ENCODE measurements at places on chromosomes 7 and 10. TPM values are rescaled to one million over a fixed set of nuclear protein-coding genes. Genes with fewer than 3 reads are reported as not detected.

Gene FAM25A
- polyA plus RNA-seq: not detected

DNA sequence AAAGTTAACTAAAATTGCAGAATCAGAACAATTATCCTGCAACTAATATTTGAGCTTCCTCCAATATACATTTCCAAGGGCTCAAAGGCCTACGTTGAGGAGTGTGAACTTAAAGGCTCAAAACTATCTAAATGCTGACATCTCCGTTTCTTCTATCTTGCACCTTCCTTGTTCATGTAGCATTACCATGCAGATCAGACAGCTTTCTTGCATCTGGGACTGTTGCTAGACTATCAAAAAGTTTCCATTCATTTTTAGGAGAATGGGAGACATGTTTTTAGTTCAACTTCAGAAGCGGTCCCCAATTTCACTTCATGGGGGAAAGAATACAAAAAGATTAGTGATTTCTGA lies 2.9 kb downstream of the ANKRD1 start:
- DNase-seq: no peak

GRCh38 chr7:106381252-106381651 lies 96.5 kb upstream of the NAMPT start:
- DNase-seq: no peak

Gene OR2A5
- polyA plus RNA-seq: not detected

Gene OGA
- polyA plus RNA-seq: 82.6 TPM

- DNase-seq: no peak
Measured at GRCh38 chr7:85719981-85720953, 533.4 kb upstream of the SEMA3D start.

Gene IFIT1
- 32.8 TPM for polyA plus RNA-seq

DNA sequence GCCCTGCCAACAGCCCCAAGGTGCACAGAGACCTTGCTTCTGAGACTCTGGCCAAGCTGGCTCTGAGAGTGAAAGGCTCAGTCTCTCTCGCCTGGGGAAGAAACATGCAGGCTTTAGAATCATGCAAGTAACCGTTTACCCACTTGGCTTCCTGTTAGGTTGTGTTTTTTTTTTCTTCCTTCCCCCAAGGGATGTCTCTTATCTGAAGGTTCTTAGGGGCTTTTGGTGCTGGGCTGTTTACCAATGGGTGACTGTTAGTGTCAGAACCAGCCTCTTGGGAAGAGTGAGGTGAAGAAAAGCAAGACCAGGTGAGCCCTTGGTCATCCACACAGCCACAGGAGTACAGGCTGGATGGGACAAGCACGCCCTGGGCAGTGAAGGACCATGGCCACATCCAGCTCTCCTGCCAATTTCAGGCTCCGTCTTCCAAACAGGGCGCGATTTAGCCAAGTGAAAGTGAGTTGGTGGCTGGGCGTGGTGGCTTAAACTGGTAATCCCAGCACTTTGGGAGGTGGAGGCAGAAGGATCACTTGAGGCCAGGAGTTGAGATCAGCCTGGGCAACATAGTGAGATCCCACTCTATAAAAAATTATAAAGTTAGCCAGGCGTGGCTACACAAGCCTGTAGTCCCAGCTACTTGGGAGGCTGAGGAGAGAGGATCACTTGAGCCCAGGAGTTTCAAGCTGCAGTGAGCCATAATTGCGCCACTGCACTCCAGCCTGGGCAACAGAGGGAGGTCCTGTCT lies 76.3 kb upstream of the CUX1 start:
- no peak for DNase-seq

- DNase-seq: no peak
Measured at GRCh38 chr7:157731126-157731525, 394.3 kb downstream of the DNAJB6 start.

- no peak for DNase-seq
Measured at GRCh38 chr10:125193306-125193877, 33.0 kb upstream of the CTBP2 start.

DNA sequence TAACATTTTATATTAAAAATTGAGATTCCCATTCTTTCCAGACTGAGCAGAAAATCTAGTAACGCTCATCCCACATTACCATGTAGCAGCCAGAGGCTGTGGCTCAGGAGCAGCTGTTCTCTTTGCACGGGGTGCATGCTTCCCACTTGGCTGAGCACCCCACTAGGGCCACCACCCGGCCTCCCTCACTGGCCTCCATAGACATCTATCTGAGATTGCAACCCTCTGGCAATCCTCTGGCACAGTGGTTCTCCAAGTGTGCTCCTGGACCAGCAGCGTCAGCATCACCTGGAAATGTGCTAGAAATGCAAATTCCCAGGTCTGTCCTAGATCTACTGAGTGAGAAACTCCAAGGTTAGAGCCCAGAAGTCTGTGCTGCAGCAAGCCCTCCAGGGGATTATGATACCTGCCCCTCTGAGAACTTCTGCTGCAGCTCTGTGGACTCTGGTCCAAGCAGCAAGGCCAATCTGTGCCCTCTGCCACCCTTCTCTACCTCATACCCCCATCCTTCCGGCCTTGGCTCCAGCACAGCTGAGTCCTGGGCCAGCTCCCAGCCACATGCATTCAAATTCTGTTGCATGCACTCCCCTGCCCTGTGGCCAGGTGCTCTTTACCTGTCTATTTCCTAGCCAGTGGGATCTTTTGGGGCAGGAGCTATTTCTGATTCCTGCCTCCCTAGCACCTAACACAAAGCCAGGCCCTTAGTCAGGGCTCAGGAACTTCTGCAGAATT lies 301.5 kb downstream of the GRID1 start:
- no peak for DNase-seq

Gene DEPP1
- polyA plus RNA-seq: 50.3 TPM

- no peak for DNase-seq
Measured at GRCh38 chr7:115831371-115831770, 199.2 kb downstream of the TFEC start.

DNA sequence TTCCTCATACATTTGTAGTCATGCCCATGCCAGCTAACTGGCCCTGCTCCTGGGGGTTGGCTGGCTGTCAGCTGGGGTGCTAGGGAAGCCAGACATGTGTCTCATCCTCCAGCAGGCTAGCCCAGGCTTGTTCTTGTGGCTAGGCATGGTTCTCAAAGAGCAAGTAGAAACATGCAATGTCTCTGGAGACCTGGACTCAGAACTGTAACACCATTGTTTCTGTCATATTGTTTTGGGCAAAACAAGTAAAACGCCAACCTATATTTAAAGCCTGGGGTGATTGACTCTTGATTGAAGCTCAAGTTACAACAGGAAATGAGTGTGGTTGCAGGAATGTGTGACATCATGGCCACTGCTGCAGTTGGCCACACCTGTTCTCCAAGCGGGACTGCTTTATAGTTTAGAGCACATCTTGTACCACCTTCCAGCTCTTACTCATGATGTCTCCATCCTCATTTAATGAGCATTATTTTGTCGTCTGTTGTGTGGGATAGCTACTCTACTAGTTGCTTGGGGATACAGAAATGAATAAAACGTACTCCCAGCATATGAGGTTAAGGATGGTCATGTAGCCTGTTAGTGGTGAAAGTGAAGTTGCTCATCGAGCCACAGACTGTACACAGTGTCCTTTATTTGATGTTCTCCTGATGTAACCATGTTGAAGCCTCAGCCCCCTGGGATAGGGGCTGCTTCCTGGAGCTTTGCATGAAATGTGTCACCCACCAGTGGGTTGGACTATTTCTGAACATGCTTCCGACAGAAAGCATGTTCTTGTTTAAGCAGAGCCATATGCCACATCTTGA lies 168.4 kb downstream of the SORCS3 start:
- no peak for DNase-seq

DNA sequence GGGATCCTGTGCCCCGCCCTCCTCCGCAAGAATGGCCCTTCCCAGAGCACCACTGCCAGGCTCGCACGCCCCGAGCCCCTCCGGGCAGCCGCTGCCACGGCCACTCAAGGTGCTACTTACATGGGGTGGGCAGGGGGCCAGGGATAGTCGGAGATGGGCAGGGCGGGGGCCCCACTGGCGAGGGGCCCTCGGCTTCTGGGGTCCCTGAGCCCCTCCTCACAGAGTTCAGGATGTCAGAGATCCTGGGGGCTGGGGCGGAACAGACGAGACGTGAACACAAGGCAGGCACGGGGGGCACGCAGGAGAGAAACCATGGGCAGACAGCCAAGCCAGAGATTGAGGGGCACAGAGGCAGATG lies 25.6 kb downstream of the YKT6 start:
- no peak for DNase-seq

DNA sequence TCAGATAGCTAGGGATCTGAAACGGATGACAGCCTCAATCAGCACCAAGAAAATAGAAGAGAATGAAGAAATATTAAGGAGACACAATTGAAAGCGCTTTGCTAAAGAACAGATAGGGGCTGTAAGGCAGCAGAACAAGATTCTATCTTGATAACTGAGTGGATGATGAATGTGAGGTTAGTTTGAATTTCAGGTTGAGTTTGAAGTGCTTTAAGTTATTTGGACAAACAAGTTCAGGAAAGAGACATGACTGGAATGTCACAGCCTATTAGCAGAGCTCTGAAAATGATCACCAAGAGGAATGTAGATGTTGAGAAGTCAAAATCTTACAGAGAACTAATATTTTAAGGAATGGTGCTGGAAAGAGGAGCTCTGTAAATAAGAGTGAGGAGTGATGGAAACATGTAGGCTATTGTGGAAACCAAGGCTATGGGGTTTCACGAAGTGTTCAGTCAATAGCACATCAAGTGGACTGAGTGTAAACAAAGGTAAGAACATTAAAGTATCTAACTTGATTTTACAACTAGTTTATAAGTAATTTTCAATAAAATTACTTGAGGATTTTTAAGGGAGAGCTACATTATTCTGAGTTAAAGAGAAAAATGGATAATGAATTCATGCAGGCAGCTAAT lies 61.6 kb downstream of the MEST start:
- no peak for DNase-seq

Gene FGFBP3
- polyA plus RNA-seq: 0.17 TPM

Gene WNT16
- 1.4 TPM for polyA plus RNA-seq

Gene CLDN4
- polyA plus RNA-seq: 0.16 TPM

GRCh38 chr7:4225361-4225771 lies 456.7 kb upstream of the FOXK1 start:
- DNase-seq: no peak

- no peak for DNase-seq
Measured at GRCh38 chr10:118689070-118689858, 65.5 kb downstream of the CACUL1 start.

DNA sequence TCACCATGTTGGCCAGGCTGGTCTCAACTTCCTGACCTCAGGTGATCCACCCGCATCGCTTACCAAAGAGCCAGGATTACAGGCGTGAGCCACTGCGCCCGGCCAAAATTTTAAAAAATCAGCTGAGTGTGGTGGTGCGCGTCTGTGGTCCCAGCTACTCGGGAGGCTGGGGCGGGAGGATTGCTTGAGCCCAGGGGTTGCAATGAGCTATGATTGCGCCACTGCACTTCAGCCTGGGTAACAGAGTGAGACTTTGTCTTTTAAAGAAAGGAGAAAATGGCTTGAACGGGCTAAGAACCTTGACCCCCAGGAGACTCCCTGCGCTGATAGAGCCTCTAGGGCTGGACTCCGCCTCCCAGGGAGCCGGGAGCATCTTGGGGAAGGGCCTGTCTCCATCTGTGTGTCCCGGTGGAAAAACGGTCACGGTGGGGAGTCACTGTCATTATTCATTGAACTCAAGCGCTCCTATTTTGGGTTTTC lies 760 bp upstream of the KCTD7 start:
- DNase-seq: no peak

DNA sequence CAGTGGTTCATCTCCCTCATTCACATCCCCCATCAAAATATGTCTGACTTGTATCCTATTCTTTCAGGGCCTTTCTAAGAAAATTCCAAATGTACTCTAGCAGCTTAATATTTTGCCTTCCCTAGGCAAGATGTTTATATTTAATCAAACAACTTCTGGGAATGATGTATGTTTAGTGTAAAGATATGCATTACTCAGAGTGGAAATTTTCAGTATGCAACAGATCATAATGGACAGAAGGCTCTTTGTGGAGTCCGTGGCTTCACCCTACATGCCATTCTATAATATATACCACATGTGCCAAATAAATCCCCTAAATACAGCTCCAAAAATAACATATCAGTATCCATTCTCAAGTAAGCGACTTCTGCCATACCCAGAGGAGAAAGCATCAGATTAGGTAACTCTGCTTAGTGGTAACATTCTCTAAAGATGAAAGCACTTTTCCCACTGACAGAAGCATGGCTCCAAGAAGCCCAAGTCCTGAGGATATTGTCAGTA lies 316.6 kb downstream of the KCNMA1 start:
- peak; percentile 93 for DNase-seq

Gene CYP2W1
- not detected for polyA plus RNA-seq

Gene SLIT1
- 0.01 TPM for polyA plus RNA-seq

DNA sequence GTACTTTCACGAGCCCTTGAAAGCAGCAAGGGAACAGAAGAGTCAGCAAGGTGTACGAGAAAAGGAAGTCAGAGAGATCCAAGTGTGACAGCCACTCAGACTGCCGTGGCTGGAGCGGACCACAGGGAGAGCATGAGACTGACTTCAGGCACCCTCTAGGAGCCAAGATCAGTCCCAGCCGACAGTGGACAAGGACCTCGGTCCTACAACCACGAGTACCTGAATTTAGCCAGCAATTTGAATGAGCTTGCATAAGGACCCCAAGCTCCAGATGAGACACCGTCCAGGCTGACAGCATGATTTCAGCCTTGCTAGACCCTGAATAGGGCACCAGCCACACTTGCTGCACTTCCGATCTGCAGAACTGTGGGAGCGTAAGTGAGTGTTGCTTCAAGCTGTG lies 13.7 kb upstream of the EBF3 start:
- DNase-seq: no peak

Gene LRMDA
- 0.12 TPM for polyA plus RNA-seq

GRCh38 chr7:5827755-5828154 lies 46.3 kb upstream of the RNF216 start:
- no peak for DNase-seq

Gene ENO4
- 0.11 TPM for polyA plus RNA-seq

Gene MET
- 15.5 TPM for polyA plus RNA-seq

- DNase-seq: no peak
Measured at GRCh38 chr7:149635561-149636329, 137.6 kb downstream of the ZNF467 start.

DNA sequence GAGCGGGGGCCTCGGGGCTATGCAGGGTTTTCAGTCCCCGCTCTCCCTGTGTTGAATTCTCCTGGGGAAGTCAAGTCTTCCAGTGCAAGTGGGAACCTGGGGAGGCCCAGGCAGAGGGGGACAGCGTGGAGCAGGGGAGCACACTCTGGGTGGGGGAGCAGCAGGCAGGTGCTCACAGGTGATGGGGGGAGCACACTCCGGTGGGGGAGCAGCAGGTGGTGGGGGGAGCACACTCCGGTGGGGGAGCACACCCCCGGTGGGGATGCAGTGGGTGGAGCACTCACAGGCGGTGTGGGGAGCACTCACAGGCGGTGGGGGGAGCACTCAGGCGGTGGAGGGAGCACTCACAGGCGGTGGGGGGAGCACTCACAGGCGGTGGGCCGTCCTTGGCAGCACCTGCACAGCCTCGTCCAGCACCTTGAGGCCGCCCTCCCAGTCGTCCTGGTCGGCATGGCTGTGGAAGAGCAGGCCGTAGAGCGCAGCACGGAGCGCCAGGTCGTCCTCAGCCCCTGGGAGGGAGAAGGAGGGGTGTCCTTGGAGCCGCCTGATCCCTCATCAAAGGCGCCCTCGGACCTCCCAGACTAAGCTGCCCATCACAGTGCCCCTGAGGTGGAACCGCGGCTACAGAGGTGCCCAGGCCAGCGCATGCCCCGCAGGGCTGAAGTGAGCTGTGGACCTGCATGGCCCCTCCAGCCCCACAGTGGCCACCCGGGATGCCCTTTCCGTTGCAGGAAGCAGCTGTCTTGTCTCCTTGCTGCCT lies 56.7 kb downstream of the CFAP46 start:
- DNase-seq: no peak
